ENCODE measurements at places on chromosomes 5 and 9.

- peak; percentile 34 for DNase-seq
Observed at GRCh38 chr5:98588215-98588614, 185.2 kb upstream of the RGMB start.

DNA sequence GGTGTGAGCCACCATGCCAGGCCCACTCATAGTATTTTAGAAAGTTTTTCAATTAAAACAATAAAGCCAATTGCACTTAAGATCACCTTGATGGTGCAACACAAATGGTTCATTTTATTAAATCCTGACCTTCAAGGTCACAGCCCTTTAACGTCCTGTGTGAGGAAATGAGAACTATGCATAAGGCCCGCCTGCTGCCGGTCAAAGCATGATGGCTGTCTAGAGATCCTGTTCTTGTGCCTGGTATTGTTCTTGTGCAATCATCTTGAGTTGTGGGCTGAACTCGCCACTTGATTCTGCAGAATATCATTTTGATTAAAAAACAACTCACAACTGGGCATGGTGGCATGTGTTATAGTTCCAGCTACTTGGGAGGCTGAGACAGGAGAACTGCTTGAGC lies 43.6 kb upstream of the FBXW11 start:
- DNase-seq, result no peak

- DNase-seq, result no peak
Observed at GRCh38 chr9:32384002-32384363, 460 bp upstream of the ACO1 start.

DNA sequence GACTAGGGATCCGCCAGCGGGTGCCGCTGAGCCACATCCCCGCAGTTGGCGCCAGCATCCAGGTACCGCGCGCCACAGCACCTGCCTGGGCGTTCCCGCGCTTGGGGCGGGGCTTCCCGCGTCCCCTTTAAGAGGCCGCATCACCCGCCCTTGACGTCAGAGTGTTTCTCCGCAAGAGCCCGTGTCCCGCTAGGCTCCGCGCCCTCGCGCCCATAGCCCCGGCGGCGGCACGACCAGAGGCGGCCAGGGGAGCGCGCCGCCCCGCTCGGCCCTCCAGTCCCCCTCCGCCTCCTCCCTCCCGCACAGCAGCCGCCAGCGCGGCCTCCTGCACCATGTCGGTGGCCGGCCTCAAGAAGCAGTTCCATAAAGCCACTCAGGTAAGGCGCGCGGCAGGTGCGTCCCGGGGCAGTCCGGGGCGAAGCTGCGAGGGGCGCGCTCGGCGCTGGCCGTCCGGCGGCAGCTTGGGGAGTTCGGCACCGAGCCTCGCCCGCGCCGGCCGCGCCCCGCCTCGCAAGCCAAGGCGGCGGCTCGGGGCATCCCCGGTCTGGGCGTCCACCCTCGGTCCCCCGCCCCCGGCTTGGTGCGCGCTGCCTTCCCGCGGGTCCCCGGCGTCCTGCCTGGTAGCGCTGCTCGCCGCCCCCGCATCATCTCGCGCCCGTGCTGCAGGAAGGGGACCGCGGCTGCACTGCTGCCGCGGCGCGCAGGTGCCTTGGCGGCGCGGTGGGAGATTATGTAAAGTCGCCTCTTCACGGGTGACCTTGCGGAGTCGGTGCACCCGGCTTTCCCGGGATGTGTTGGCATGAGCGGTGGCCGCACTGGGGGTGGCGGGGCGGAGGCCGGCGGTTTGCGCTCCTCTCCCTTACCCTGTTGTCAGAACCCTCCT lies at the start of gene SH3GL2:
TSS of gene SH3GL2 (plus strand) at position 156 of the 883 bp plus-strand sequence.
- DNase-seq, result peak; percentile 8

- DNase-seq, result no peak
Observed at GRCh38 chr9:16773617-16774016, 96.9 kb downstream of the BNC2 start.

GRCh38 chr9:17436854-17437253 lies 142.0 kb upstream of the SH3GL2 start:
- DNase-seq, result no peak

DNA sequence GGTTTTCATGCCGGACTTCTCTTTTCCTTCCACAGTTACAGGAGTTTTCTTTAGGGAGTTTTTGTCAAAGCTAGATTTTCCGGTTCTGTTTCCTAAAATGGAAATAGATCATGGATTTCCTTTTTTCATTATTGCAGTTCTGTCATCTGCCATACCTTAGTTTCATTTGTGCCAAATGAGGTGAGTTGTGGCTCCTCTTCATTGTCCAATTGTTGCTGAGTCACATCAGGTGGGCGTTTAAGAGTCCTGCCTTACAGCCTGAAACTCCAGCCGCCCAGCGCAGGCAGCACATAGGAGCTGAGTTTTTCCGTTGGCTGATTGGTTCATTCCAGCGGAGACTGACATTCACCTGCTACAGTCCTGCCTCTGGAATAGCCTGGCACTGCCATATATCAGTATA lies 14.1 kb downstream of the SLC25A25 start:
- DNase-seq, result no peak

- no peak for DNase-seq
Observed at GRCh38 chr9:125296843-125297372, 35.3 kb downstream of the GAPVD1 start.

DNA sequence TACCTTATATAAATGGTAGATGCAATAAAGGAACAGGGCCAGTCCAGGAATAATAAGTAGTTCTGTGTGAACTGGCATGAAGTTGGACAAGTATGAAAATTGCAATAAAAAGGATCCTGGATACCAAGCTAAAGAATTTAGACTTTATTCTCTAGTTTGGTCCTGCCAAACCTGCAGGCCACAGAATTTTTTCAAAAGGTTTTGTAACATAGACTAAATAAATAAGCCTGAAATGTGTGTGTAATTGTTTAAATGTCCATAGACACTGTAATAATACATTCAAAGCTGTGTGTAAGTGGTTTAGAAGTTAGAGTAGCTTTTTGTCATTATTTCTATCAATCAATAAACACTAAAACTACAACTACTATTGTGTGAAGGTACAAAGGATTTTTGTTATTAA lies 75.8 kb upstream of the PLPP1 start:
- DNase-seq, result no peak

GRCh38 chr5:177419046-177419445 lies 7.4 kb upstream of the GRK6 start:
- peak; percentile 70 for DNase-seq

- DNase-seq, result no peak
Observed at GRCh38 chr5:143135832-143136551, 267.5 kb downstream of the NR3C1 start.

- DNase-seq, result no peak
Observed at GRCh38 chr9:107733523-107733894, 243.9 kb upstream of the KLF4 start.

GRCh38 chr5:11737010-11737409 lies 167.2 kb downstream of the CTNND2 start:
- no peak for DNase-seq

DNA sequence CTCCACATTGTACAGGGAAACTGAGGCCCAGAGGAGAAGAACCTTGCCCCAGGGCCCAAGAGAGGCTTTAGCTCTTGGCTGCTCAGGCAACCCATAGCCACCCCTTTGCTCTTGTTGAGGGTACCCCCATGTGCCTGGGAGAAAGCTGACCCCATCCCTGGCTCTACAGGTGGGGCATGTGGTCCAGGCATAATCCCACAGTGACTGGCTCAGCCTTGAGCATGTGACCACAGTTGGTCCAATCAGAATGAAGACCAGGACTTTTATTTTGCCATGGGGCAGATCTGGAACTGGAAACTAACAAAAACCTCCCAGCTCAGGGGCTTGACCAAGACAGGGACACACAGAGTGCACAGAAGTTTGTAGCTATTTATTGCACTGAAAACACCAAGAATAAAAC lies 29.3 kb downstream of the SLC6A7 start:
- DNase-seq, result no peak

GRCh38 chr9:6565312-6565711 lies 80.2 kb downstream of the GLDC start:
- no peak for DNase-seq

DNA sequence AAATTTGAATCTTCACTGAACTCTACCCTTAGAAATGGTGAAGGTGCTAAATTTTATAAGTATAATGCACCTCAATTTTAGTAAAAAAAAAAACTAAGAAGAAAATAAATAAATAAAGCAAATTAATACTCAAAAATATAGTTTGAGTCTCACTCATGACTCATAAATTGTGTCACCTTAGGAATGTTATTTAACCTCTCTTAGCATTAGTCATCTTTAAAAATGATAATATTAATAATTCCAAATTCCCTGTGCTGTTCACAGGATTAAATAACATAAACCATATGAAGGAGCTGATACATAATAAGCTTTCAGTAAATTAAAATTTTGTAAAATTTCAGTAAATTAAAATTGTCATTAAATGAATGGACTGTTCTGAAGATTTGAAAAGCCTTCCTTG lies 339.8 kb upstream of the RGMB start:
- DNase-seq, result peak; percentile 22

DNA sequence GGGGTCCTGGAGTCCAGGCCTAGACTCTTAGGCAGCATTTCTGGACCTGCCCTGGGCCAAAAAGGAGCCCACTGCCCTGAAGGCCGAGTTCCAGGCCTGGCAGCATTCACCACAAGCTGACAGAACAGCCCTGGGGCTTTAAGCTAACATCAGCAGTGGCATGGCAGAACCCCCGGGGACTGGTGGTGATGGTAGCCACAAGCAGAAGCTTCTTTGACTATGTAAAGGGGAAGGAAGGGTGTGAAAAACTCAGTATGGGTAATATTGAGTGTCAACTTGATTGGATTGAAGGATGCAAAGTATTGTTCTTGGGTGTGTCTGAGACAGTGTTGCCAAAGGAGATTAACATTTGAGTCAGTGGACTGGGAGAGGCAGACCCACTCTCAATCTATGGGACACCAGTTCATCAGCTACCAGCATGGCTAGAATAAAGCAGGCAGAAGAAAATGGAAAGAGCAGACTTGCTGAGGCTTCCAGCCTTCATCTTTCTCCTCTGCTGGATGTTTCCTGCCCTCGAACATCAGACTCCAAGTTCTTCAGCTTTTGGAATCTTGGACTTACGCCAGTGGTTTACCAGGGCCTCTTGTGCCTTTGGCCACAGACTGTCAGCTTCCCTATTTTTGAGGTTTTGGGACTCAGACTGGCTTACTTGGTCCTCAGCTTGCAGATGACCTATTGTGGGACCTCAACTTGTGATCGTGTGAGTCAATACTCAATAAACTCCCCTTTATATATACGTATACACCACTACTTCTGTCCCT lies 661.0 kb upstream of the C9orf72 start:
- peak; percentile 45 for DNase-seq

- DNase-seq, result no peak
Observed at GRCh38 chr9:138042640-138043039, 165.1 kb downstream of the CACNA1B start.

GRCh38 chr5:137995749-137996128 lies 37.1 kb downstream of the FAM13B start:
- no peak for DNase-seq

DNA sequence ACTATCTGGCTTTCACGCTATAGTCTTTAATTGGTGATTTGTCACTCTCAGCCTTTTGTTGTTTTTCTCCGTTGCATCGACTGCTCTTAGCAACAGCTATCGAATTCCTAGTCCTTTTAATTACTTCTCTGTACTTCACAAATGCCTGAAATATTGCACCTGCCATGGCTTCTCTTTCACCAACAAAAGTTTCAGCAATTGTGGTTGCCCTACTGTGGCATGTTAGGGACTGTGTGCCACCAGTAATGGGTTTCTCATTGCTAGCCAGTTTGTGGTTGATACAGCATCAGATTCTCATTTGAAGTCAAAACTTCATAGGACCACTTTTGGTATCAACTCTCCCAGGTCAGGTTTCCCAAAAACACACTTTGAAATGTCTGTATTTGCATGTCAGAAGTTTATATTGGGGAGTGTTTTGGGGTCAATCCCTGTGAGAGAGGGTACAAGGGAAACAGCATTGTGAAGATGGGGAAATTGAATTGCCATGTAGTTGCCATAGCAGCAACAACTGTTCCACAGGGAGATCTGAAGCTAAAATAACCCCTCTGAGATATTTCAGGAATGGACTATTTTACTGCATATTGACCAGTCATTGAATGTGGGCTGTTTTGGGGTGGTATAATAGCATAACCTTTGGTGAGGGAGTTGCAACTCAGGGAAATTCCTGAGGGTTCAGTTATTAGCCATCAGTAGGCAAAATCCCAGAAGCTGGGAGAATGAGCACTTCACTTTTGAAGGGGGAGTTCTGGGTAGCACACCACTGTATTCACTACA lies 99.2 kb downstream of the WDR70 start:
- no peak for DNase-seq

GRCh38 chr5:121688126-121688525 lies 163.6 kb upstream of the FTMT start:
- DNase-seq, result no peak

- no peak for DNase-seq
Observed at GRCh38 chr5:98742396-98743073, 30.9 kb upstream of the RGMB start.

DNA sequence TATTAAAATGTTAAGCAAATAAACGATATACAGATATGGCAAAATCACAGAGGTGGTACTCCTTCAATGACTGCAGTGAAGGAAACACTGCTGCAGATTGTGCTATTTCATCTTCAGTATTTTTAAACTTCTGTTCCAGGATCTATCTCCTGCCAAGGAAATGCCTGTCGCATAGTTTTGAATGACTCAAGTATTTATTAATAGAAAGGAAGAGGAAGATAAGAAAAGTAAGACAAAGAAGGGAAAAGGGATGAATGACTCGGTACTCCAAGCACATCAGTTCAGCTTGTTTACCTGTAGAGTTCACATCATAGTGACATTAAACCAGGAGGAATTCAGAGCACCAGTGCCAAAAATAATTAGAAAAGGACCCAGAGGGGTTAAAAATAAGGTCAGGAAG lies 5.1 kb upstream of the GPX8 start:
- DNase-seq, result peak; percentile 71

GRCh38 chr9:75930730-75931321 lies 40.4 kb downstream of the PCSK5 start:
- no peak for DNase-seq

DNA sequence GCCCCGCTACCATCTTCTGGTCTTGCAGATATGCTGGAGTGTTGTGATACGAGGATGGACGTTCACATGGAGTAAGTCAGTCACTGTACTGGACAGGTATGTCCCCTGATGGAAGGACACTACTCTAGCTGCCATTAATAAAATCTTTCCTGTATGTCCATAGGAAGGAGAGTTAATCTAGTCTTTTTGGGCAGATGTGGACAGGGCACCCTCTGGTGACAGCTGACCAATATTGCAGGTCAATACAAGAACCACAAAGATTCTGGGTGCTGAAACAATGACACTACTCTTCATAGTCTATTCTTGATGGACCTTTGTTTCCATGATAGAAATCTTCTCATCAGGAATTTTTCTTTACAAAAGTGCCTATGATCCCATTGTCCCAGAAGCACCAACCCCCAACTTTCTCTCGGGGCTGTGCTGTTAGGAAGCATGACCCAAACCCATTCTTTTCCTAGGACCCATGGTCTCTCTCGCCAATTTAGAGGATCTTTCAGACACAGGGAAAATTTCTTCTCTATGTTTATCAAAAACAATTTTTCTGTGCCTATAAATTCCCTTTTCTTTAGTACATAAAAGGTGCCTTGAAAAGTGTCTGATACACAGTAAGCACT lies 376.9 kb downstream of the DTWD2 start:
- DNase-seq, result peak; percentile 46

GRCh38 chr9:136757328-136757727 lies 715 bp downstream of the LCN8 start:
- DNase-seq, result no peak

Measured in fibroblast of skin of abdomen (primary cell).